ENCODE measurements at places on chromosomes 2 and 18.

DNA sequence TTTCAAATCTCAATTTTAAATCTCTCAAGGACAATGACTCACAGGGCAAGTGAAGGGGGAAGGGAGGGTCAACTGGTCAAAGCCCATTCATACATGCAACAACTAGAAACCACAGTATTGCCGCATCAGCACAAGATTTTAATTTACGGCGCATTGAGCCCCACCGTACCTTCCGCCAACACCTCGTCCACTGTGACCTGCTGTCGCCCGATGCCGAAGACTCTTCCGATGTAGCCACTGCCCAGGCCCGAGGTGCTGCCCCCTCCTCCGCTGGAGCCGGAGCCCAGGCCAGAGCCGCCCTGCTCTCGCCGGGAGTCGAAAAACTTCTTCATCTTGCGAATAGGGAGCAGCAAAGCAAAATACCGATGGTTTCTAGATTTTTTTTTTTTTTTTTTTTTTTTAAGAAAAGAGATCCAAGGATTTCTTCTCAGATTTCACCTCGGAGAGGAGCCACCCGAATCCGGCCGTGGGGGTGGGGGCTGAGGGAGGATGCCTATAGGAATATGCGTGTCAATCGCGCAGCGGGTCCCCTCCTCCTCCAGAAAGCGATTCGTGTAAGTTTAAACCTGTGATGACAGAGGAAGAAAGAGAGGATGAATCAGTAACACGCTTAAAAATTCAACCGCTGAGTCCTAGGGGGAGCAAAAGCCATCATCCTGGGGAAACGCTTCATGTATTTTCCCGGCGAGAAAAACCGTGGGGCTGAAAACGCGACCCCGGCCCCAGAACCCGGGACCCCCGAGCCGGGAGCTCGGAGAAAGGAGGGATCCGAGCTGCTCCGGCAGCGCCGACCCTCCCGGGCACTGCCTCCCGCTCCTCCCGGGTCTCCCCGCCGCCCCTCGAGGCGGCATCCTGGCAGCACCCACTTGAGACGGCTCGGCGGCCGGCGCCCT is 584 bp downstream of the AAK1 start:
- no peaks in the 10 kb centered on the region for H3K36me3 ChIP-seq
- H3K27ac ChIP-seq: peak overlapping the region; percentile 56
- DNase-seq: peak; percentile 40
- H3K27me3 ChIP-seq: no peaks in the 10 kb centered on the region
- H3K4me3 ChIP-seq: peak overlapping the region; percentile 77
- H3K4me1 ChIP-seq: peaks cover 49% of the 10 kb centered on the region

GRCh38 chr2:38039121-38039910 is 36.6 kb downstream of the CYP1B1 start:
- no peaks in the 10 kb centered on the region for H3K36me3 ChIP-seq
- H3K27ac ChIP-seq: no peak overlapping the region
- H3K4me3 ChIP-seq: no peak overlapping the region
- peaks cover 23% of the 10 kb centered on the region for H3K27me3 ChIP-seq
- no peak for DNase-seq
- H3K4me1 ChIP-seq: no peaks in the 10 kb centered on the region

DNA sequence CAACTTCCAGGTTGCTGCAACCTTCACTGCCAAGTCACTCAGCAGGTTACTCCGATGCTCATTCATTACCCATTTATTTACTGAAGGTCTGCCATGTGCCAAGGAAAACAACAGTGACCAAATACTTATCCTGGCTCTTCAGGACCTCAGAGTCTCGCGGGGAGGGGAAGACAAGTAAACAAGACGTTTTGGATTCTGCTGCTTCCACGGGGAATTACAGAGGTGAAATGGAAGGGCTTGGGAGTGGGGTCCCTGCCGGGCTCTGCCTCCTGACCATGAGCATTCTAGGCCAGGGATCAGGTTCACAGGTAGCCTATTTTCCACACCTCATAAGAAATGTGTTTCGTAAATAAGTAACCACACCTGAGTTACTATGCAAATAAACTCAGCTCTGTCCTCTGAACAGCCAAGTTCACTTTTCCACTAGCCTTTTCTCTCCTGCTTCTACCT is 68.1 kb downstream of the CLHC1 start:
- no peak overlapping the region for H3K27ac ChIP-seq
- H3K27me3 ChIP-seq: no peaks in the 10 kb centered on the region
- no peak overlapping the region for H3K4me3 ChIP-seq
- H3K4me1 ChIP-seq: no peaks in the 10 kb centered on the region
- no peaks in the 10 kb centered on the region for H3K36me3 ChIP-seq

- no peaks in the 10 kb centered on the region for H3K27me3 ChIP-seq
- peaks cover 3% of the 10 kb centered on the region for H3K36me3 ChIP-seq
- H3K27ac ChIP-seq: no peak overlapping the region
- no peak for DNase-seq
- H3K4me1 ChIP-seq: no peaks in the 10 kb centered on the region
Observed at GRCh38 chr2:241372361-241372992, 16.4 kb downstream of the FARP2 start.

- no peak overlapping the region for H3K4me3 ChIP-seq
- H3K27ac ChIP-seq: no peak overlapping the region
- no peaks in the 10 kb centered on the region for H3K36me3 ChIP-seq
- no peaks in the 10 kb centered on the region for H3K4me1 ChIP-seq
- peaks cover 19% of the 10 kb centered on the region for H3K27me3 ChIP-seq
- DNase-seq: no peak
Observed at GRCh38 chr2:78993518-78994148, 31.9 kb upstream of the REG3G start.

GRCh38 chr2:154557906-154558305 is 140.6 kb upstream of the KCNJ3 start:
- DNase-seq: no peak
- no peak overlapping the region for H3K4me3 ChIP-seq
- H3K36me3 ChIP-seq: no peaks in the 10 kb centered on the region
- no peaks in the 10 kb centered on the region for H3K4me1 ChIP-seq
- H3K27ac ChIP-seq: no peak overlapping the region

DNA sequence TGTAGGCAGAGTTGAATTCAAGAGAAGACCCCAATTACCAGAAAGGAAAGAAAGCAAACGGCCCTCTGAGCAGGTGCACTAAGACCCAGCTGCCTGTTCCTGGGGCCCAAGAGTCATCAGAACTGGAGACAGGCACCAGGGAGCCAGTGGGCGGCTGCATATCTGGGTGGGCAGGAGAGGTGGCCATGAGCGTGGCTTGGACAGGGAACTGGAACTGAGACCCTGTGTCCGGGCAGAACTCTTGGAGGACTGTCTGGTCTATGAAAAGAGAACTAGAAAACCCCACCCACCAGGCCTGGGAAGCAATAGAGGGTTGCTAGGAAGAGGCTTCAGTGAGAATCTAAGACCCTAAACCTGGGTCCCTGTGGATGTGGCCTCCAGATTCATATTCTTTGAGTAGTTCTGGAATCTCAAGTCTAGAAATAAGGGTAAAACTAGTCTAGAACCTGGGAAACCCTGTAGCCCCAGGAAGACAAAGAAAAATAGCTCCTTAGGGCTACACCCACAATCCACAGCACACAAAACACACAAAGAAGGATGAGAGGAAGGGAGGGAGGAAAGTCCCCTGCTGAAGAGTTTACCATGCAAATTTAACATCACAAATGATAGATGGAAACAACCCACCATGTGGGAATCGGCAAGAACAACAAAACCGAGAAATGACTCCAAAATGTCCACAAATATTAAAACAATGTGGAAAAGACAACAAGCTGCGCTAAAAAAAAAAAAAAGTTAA is 147.0 kb downstream of the HDAC4 start:
- H3K4me3 ChIP-seq: no peak overlapping the region
- H3K4me1 ChIP-seq: peaks cover 47% of the 10 kb centered on the region
- no peaks in the 10 kb centered on the region for H3K27me3 ChIP-seq
- DNase-seq: no peak

DNA sequence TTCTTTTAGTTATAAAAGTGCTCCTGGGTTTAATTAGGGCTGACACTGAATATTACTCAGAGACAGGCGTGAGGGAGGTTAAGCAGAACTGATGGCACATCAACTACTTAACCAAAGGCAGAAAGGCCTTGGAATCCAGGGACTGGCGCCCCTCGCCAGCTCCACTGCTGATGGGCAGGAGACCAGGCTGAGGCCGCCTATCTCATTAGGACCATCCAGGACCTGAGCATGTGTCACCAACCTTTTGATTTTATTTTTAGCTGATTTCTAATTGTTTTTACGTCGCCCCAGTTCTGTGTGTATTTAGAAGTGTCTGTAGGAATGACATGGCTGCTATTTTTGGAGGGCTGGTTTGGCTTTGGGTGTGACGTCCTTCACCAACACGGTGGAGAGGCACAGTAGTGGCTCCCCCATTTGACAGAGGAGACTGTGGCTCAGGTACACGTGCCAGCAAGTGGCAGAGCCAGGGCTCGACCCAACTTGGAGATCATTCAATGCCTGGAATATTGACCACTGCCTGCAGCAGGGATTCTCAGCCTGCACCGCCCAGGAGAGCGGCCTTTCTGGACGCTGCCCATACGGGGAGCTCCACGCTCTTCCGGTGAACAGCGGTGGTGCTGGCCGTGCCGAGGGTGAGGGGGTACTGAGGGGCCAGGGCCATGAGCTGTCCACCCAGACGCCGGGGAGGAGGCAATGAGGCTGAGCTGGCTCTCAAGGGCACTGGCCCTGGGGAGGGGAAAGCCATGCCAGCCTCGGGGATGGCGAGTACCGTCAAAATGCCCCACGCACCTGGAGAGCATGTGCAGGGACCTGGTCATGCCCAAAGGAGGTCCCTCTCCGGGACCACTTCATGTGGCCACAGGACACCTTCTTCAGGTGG is 205.7 kb downstream of the ASB1 start:
- no peak overlapping the region for H3K4me3 ChIP-seq
- H3K27ac ChIP-seq: no peak overlapping the region
- H3K36me3 ChIP-seq: no peaks in the 10 kb centered on the region
- DNase-seq: no peak
- H3K27me3 ChIP-seq: no peaks in the 10 kb centered on the region

- H3K27ac ChIP-seq: no peak overlapping the region
- H3K4me3 ChIP-seq: no peak overlapping the region
- no peaks in the 10 kb centered on the region for H3K27me3 ChIP-seq
- DNase-seq: no peak
Observed at GRCh38 chr2:187543488-187543887, 10.7 kb downstream of the TFPI start.

GRCh38 chr2:84880645-84881521 is at the start of gene TRABD2A:
TRABD2A (minus strand) TSS chr2:84881084; CDS start chr2:84881039, 45 bp downstream.
- H3K27ac ChIP-seq: peak within 1 kb of the TSS; percentile 75
- H3K27me3 ChIP-seq: peaks cover 5% of the 10 kb centered on the region
- H3K36me3 ChIP-seq: peaks cover 2% of the 10 kb centered on the region
- peak within 1 kb of the TSS; percentile 71 for H3K4me3 ChIP-seq

DNA sequence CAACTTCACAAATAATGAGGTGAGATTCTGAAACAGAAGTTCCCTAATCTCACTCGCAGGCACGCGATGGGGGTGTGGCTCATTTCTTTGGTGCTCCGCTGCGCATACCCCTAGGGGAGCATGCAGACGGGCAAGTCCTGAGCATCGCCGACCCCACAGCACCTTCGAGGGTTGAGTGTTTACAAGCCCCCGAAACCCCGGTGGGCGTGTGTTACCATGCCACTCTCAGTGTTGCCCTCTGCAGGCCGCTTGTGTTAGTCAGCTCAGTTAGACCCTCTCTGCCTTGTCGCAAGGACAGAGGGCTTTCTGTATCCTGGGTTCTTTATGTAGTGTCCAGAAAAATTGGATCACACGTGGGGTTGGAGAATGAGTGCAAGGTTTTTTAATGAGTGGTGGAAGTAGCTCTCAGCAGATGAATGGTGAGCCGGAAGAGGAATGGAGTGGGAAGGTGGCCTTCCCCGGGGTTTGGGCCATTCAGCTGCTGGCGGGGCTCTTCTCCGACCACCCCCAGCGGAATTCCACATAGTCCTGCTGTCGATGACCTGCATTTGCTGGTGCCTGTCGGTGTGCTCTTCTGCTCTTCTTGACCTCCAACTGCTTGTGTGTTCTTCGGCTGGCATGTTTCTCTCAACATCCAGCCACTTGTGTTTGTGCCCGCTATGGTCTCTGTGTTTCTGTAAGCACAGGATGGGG is 191.3 kb downstream of the RPRM start:
- no peaks in the 10 kb centered on the region for H3K36me3 ChIP-seq
- H3K4me3 ChIP-seq: no peak overlapping the region
- no peaks in the 10 kb centered on the region for H3K27me3 ChIP-seq
- no peak overlapping the region for H3K27ac ChIP-seq
- DNase-seq: no peak

- no peak overlapping the region for H3K4me3 ChIP-seq
- H3K4me1 ChIP-seq: no peaks in the 10 kb centered on the region
- H3K27me3 ChIP-seq: no peaks in the 10 kb centered on the region
Observed at GRCh38 chr2:232088771-232089170, 127.3 kb downstream of the DIS3L2 start.

DNA sequence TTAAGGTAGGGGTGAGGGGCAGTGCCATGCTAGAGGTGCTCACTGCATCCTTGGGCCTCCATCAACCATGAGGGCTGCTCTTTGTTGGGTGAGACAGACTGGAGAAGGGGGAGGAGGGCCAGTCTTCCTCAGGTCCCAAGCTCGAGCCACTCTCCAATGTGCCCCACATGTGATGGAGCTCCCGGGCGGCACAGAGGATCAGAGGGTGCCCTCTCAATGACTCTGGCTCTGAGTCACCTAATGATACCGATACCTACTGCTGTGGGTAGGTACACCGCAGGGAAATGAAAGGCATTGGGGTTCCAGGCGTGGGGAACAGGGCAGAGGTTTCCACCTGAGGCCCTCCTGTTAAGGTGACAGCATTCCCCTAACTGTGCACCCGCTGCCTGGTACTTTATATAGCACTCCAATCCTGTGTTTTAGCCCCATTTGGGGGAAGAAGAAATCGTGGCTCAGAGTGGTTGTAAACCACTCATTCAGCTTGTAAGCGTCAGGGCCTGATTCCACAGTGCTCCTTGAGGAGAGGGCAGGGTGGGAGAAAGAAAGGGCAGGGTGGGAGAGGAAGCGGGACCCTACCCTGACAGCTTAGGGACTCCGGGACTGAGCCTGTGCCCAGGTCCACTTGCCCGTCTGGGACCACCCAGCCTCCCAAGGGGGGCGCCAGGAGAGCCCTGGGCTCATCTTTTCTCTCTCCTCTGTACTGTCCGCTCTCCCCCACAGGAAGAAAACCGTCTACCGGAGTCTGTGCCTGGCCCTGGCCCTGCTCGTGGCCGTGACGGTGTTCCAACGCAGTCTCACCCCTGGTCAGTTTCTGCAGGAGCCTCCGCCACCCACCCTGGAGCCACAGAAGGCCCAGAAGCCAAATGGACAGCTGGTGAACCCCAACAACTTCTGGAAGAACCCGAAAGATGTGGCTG is 1.8 kb downstream of the B3GNT7 start:
- H3K27me3 ChIP-seq: peaks cover 54% of the 10 kb centered on the region
- H3K4me3 ChIP-seq: no peak overlapping the region
- no peak for DNase-seq
- H3K36me3 ChIP-seq: no peaks in the 10 kb centered on the region

DNA sequence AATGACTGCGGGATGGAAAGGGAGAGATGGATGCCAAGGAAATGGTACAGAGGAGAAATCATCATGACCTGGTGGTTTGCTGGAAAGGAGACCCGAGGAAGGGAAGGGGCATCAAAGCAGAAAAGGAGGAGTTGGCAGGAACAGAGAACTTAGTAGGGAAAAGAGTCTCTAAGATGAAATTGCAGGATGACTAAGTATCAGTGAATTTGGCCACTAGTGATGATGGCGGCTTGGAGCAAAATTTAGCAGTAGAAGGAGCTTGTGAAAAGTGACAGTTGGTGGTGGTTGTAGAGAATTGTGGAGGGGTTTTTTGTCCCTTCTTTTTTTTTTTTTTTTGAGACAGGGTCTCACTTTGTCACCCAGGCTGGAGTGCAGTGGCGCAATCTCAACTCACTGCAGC is 10.1 kb downstream of the METAP1D start:
- no peak overlapping the region for H3K4me3 ChIP-seq
- no peak overlapping the region for H3K27ac ChIP-seq
- no peaks in the 10 kb centered on the region for H3K27me3 ChIP-seq
- H3K4me1 ChIP-seq: no peaks in the 10 kb centered on the region

- DNase-seq: no peak
- H3K4me3 ChIP-seq: no peak overlapping the region
- H3K36me3 ChIP-seq: no peaks in the 10 kb centered on the region
- peaks cover 2% of the 10 kb centered on the region for H3K27me3 ChIP-seq
- H3K27ac ChIP-seq: no peak overlapping the region
Observed at GRCh38 chr2:152499331-152499816, 164.4 kb downstream of the FMNL2 start.

All from T-cell (primary cell).